ENCODE measurements at places on chromosomes 7 and 10.

GRCh38 chr7:157853076-157853788 lies 516.4 kb downstream of the DNAJB6 start:
- no peak for DNase-seq

- DNase-seq, result no peak
Observed at GRCh38 chr7:139382439-139382838, 22.7 kb downstream of the LUC7L2 start.

- no peak for DNase-seq
Observed at GRCh38 chr7:33806298-33807154, 98.8 kb upstream of the BMPER start.

- DNase-seq, result no peak
Observed at GRCh38 chr10:124520558-124521428, 59.2 kb downstream of the LHPP start.

GRCh38 chr7:158083526-158084310 lies 503.9 kb downstream of the PTPRN2 start:
- no peak for DNase-seq
